ENCODE measurements at places on chromosomes 5 and 9.

GRCh38 chr5:33011801-33012200 lies 300.7 kb downstream of the NPR3 start:
- DNase-seq = no peak

DNA sequence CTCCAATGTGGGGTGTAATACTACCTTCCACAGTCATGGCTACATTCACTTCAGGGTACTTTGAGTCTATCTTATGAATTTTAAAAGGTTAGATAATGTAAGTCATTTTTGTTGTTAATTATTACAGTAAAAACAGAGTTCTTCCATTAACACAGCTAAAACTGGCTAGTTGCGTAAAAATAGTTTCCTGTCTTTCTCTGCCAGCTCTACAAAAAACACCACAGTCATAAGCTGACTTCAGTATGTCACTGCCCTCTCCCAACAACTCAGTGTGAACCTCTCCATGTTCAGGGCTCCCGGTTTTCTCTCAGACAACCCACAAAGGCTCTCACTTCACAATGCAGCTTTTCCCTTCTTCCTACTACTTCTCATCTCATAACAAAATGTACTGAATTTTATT lies 84.8 kb upstream of the ITGA1 start:
- DNase-seq = no peak

- no peak for DNase-seq
These were observed 81.9 kb downstream of the MED27 start for GRCh38 chr9:131997779-131998178.

DNA sequence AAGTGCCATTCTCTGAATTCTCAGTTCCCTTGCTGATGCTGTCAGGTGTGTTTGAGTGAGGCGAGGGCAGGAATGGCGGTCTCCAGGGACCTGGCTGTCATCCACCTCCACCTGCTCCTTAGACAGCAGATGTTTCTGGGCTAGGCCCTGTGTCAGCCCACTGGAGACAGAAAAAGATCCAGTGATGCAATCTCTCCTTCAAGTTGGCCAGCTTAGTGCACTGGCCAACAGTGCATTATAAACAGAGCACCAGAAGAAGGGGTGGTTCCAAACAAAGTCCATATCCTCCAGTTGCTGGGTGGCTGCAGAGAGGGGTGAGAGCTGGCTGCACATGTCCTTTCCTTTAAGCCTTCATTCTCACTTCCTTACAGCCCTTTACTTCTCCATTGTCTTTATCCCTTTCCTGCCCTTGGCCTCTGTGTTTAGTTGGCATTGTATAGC lies 26.5 kb downstream of the NANS start:
- no peak for DNase-seq

GRCh38 chr9:79300068-79300467 lies 271.7 kb upstream of the TLE4 start:
- no peak for DNase-seq

DNA sequence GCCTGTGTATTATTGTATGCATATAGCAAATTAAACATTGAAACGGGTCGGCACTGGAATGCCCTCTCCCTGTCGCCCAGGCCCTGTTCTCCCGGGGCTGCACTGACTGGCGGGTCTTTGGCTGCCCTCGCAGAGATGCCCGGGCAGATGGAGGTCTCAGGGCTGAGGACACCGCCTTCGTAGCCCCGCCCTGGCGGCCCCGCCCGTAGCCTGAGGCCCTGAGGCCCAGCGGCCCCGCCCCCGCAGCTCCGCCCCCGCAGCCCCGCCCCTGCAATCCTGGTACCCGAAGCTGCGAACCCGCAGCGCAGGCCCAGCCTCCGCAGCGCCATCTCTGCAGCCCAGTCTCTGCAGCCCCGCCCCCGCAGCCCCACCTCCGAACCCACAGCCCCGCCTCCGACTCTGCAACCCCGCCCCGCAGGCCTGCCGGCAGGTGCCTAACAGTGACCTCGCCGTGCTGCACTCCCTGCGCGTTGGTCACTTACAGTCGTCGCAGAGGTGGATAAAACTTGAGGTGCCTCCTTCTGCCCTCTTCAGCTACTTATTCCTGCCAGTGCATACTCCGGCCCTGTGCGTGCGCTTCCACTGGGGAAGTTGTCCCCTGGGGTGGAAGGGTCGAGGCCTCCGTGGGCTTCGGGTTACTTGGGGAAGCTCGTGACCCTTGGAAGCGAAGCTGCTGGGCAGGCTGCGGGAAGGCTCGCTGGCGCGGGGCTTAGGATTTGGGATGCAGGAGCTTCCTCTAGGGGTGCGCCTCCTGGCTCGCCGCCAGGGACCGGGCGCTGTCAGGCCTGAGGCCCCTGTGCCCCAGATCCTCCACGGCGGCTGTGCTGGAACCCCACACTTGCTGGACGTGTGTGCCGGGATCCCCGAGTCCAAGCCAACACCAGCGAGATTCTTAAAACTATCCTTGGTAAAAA lies 72.3 kb downstream of the ICE1 start:
- DNase-seq = peak; percentile 80

DNA sequence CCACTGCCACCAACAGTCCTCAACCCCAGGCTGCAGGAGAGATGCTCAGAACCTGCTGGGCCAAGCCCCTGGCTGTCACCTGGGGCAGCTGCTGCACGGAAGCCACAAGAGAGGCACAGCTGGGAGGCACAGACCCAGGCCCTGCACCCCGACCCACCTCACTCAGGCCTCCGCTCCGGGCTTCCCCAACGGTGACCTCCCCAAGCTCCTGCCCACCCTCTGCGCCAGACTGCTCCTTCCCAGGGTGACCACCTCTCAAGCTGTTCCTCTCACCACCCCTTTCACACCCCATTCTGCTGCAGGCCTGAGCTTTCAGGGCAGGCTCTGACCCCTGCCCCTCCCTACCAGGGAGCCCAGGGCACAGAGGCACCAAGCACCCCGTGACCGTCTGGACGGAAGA lies 33.0 kb downstream of the VAV2 start:
- DNase-seq = no peak

DNA sequence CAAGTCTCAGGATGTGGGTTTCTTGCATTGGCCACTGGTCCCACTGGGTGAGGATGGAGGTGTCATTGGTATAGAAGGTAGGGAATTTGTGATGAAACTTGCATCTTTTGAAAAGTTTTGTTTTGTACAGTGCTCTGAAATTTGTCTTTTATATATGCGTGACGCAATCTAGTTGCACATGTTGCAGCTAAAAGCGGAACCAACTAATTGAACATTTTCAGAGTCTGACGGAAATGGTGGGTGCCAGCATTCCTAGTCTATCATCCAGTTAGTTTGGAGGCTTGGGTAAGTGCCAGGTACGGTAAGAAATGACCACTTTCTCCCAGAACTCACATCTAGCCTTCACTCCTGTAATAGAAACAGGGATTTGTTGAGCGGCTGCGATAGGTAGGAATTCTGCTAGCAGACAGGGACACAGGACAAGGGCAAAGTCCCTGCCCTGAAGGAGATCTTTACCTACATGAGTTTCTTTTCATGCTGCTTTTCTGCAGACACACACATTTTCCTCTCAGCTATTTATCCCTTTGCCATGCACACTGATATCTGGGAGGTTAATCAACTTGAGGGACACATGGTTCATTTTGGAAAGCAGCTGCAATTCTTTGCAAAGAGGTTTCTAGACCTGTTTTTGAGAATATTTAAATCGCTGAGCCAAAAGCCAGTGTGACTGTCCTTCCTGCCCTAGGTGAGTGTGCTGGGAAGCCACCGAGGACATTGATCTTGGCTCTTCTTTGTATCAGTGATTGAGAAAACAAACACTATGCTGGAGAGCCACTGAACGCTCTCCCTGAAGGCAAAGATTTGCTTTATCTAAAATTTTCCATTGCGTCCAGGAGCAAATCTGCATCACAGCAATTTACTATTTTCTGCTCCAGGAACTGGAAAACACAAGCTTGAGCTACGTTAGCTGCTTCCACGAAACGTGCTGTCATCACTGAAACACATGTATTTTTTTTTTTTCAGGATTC lies 89.7 kb downstream of the DAP start:
- no peak for DNase-seq

DNA sequence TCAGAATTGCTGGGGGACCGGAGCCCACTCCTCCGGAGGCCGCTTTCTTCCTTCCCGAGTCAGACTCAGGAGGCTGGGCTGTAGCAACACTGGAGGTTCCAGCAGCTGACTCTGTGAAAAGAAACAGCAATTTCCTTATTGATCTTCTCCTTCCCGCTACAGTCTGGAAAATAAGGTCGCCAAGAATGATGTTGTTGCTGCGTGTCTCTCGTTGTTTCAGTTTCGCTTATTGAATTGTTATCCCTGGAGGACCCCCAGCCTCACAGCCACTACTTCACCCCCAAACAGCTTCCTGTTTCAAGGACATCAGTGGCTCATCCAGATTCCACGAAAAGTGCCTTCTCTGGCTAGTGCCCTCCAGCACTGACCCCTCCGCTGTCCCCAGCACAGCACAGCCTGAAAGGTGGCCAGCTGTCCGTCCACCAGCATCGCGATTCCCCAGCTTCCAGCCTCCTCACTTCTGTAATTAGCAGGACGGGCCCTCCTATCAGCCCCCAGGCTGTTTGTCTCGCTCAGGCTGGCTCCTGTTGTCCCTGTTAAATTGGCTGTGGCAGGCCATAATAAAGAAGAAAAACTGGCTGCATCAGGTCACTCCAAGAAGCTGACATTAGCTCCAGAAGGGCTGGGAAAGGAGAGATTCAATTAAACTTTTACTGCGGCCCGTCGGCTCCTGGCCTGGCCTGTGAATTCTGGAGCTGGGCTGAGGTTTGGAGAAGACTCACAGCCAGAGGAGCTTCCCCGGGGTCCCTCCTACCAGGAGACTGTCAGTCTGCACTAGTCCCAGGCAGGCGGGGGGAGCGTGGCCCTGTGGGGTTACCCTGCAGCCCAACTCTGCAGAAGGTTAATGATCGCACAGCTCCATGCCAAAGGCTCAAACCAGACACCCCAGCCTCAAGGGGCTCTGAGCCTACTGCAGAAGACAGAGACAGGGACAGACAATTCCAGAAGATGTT lies 40.5 kb downstream of the OLFM1 start:
- no peak for DNase-seq

DNA sequence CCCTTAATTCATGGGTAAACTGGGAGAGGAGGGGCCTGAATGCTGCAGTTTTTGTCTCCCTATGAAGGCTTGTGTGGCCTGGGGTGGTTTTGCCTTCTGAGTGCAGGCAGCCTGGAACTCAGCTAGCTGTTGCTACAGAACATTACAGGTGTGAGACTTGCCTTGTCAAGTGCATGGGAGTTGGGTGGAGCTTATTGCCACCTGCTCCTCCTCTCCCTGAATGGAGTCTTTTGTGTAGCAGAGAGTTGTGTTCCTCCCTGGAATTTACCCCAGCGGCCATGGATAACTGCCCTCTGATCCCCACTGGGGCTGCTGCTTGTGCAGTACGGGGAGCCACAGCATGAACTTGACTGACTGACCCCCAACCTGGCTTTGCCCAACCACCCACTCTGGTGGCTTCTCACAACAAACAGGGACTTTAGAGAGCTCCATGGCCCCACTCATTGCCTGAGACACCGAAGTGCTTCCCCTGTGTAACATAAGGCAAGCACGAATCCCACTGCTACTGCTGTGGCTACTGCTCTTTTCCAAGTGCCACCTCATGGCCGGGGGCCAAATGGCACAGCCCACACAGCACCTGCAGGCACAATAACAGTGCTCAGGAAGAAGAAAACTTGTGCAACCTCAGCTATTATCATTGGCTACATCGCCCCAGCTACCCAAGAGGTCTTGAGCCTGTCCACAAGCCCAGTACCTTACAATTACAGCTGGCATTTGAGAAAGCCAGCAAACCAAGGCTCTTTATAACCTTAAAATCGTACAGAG lies 942.9 kb downstream of the CDH18 start:
- DNase-seq = no peak

- no peak for DNase-seq
These were observed 195.3 kb upstream of the KLF9 start for GRCh38 chr9:70609542-70610286.

DNA sequence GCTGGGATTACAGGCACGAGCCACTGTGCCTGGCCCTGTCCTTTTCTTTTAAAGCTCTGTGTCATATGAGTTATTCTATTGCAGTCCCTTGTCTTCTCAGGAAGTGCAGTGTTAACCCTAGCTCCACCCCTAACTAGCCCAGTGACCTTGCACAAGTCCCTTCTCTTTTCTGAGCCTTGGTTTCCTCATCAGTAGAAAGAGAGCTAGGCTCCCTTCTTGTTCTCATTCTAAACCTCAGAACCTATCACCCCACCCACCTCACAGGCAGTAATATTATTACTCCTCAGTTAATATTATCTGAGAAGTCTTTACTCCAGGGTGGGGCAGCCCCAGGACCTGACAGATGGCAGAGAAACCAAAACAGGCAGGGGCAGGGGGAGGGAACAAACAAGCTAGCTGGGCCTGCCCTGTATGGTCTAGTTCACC lies 7.2 kb downstream of the CYFIP2 start:
- no peak for DNase-seq

GRCh38 chr5:97167435-97167834 lies 15.6 kb downstream of the RIOK2 start:
- DNase-seq = no peak

- no peak for DNase-seq
These were observed 115.7 kb upstream of the NR5A1 start for GRCh38 chr9:124622882-124623281.

DNA sequence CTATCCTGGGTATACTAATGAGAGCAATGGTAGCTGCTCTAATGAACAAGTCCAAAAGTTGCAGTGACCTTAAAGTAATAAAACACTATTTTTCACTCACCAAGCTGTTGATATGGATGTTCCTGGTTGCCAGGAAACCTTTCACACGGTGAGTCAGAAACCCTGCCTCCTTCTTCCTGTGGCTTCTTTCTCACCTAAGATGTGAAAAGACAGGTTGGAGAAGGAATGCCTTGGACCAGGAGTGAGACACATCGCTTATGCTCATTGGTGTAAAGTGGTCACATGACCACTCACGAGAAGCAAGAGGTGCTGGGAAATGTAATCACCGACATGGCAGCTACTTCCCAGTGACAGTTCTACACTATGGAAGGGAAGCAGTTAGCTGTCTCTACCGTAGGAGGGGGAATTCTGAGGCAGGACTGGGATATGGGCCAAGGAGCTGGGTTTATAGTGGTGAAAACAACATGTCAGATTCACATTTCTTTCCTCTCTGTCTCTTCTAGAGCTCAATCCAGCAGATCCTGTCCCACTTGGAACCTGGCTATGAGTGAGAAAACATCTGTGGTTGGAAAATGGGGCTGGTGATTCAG lies 320.4 kb upstream of the KLF4 start:
- no peak for DNase-seq
